ENCODE measurements at places on chromosomes 4 and X.

DNA sequence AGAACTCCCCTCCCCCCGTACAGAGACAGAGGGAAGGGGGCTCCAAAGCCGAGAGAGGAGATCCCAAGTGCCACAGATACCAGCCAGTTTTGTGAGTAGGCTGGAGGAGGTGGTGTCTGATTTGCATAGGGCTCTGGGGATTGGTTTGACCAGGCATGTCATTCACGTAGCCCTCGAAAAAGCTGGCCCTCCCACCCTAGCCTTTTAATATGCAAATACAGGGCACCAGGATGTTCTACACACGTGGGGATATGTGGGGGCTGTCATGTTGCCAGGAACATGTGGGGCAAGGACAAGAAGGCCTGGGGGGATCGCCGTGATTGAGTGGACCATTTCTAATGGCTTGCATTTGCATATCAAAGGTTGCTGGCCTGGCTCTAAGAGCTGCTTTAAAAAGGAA is 272.9 kb downstream of the PPP1R2C start:
- DNase-seq: no peak

DNA sequence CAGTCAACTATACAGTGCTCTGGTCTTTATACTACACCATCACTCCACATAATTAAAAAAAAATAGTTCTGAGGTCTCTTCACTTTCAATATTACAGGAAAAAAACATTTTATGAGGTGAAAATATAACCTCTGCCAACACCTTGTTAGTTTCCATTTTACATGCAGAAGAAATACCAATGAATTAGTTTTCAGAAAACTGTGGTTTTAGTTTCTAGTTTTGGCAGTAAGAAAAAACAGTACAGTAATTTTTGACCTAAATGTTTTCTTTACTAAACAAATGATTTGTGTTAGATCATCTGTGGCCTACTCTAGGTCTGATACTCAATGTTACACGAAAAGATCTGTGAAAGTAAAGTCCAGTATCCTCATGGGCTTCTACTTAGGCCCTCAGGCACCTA is 10.0 kb downstream of the SULT1E1 start:
- no peak for DNase-seq

GRCh38 chrX:104432321-104432720 is 133.7 kb upstream of the IL1RAPL2 start:
- no peak for DNase-seq

- DNase-seq: no peak
Observed at GRCh38 chr4:102501447-102501696, 213 bp downstream of the NFKB1 start.

GRCh38 chr4:54696649-54697048 is 38.9 kb downstream of the KIT start:
- no peak for DNase-seq

DNA sequence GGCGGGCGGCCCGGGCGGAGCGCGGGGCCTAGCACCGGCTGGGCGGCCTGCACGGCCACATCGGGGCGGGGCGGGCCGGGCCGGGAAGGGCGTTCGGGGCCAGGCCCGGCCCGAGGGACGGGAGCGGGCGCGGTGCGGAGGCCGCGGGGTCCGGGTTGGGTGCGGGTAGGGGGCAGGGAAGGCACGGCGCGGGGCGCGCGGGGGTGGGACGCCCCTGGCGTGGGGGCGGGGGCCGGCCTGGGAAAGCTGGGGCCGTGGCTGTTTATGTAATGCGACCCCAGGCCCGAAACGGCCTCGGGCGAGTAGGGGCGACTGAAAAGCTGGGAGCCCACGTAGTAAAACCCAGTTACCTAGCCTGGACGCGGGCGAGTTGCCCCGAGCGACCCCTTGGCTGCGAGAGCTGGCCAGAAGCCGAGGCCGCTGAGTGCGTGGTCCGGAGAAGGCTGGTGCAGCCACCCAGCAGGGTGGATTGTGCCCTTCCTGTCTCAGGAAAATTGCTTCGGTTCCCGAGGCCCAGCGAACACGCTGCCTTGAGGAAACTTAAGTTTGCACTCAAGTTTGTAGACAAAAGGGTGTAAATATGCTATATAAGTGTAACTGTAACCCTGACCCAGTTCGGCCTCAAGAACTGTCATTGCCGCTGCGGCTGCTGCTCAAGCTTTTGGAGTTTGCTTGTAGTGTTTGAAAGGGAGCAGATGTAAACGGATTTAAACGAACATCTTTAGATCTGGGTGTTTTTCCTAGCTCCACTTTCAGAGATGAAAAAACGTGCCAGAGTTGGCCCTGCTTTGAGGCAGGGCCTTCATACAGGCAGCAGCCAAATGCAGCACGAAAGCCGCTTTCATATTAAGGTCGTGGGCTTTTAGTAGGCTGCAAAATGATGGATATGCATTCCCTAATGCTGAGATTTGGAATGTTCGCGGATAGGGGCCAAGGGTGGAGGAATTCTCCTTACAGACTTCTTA is 674 bp downstream of the SEC24B start:
- peak; percentile 22 for DNase-seq

- DNase-seq: no peak
Observed at GRCh38 chr4:173859091-173859713, 329.2 kb upstream of the HAND2 start.

DNA sequence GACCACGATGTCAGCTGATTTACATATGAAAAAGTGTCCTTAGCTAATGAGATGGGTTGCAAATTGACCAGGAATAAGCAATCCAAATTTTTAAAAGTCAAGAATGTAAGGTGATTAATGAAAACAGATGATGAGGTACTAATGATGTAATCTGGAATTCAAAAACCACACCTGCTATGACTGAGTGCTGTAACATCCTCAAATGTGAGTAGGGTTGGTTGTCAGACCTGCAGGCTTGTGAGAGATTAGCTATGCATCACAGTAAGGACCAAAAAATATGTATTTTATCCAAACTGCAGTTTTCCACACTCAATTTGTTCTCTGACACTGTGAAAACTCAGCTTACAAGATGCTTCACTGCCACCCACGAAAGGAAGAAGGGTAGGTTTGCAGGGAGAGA is 242.5 kb downstream of the OPHN1 start:
- no peak for DNase-seq

- no peak for DNase-seq
Observed at GRCh38 chr4:5710065-5710960, 688 bp upstream of the EVC start.

DNA sequence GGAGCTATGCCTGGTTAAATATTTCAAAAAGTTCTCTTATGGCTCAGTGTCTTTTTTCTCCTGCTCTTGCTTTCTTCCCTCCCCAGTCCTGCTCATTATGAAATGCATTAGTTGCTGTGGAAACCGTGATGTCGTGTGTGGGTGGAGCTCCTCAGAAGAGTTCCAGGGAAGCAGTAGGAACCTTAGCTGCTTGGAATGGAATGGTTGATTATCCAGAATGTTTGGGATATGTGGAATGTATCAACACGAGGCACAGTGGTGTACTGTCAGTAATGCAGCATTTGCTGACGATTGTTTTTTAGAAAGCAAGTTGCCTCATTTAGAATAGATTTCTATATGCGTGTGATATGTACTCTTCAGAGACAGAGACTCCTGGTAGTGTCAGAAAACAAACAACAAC is 333.2 kb downstream of the ARHGAP10 start:
- peak; percentile 13 for DNase-seq

DNA sequence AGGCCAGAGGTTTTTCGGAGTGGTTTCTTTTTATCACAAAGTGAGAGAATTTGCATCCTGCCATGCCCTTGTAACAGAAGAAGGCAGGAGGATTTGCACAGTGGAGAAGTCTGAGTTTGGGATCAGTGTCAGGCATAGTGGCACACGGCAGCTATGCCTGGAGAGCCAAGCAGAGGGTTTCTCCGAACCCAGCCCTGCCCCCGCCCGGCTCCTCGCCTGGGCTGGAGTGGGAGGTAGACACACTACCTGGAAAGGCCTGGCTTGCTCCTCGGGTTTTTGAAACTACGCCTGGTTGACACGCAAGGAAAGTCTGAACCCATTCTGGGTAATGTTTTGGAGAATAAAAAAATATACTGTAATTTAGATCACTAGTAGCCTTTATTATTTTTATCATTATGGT is 1653.6 kb upstream of the TENM3 start:
- no peak for DNase-seq

- no peak for DNase-seq
Observed at GRCh38 chrX:133921764-133922389, 63.5 kb downstream of the GPC3 start.

GRCh38 chr4:1414831-1415680 is 8.8 kb upstream of the NKX1-1 start:
- DNase-seq: no peak

- no peak for DNase-seq
Observed at GRCh38 chrX:39070009-39070408, 268.8 kb downstream of the MID1IP1 start.

DNA sequence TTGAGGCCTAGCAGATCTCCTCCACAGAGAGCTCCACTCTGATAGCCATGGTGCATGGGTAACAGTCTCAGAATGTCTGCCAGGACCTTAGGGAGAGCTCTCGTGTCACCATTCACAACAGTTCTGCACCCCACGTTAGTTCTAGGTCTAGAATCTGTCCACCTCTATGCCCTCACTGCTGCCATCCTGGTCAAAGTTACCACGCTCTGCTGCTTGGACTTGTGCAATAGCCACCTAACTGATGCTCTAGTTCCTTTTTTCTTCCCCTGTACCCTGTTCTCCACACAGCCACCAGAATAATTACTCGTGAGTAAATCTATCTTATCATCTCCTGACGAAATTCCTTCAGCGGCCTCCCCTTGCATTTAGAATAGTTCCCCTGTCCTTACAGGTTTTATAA is 268.8 kb upstream of the GATB start:
- DNase-seq: no peak

GRCh38 chr4:73869130-73870055 is at the start of gene CXCL1:
Gene CXCL1 (plus strand): TSS chr4:73869393. CDS start chr4:73869471, 78 bp downstream.
- peak; percentile 46 for DNase-seq
